ENCODE measurements at places on chromosomes 6 and 20.
A peak's percentile ranks its signal among the peaks of the same experiment; 100 is the strongest.

DNA sequence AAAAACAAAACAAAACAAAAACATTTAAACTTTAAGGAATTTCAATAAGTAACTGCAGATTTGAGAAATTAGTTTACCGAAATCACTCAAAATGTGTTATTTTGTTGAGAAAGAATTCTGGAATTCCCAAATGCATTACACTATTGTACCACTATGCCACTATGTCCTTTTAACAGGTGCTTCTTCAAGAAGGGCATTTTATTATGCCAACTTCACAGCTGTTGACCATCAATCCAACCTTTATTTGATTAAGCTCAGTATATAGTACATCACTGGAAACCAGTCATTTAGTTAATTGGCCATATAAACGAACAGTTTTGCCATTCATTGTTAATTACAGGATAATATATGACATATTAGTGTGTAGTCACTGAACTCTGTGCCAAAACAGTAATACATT is 221.7 kb downstream of the ARHGAP18 start:
- ATAC-seq: no peak

- ATAC-seq: no peak
These were observed 363.1 kb upstream of the AGPAT4 start for GRCh38 chr6:161636882-161637430.

GRCh38 chr20:49517805-49518100 is 35.3 kb upstream of the KCNB1 start:
- ATAC-seq: no peak

- ATAC-seq: no peak
These were observed 24.3 kb upstream of the CCN5 start for GRCh38 chr20:44690781-44691423.

- ATAC-seq: no peak
These were observed 325.7 kb downstream of the TBC1D32 start for GRCh38 chr6:121008553-121008952.

- ATAC-seq: no peak
These were observed 34.9 kb downstream of the NHLRC1 start for GRCh38 chr6:18087396-18088165.

- no peak for ATAC-seq
These were observed 151.2 kb downstream of the ELOVL4 start for GRCh38 chr6:79796197-79796596.

- ATAC-seq: peak; percentile 94
These were observed 322.2 kb downstream of the SOX4 start for GRCh38 chr6:21915707-21916260.

GRCh38 chr6:108831104-108831503 is 17.1 kb upstream of the ARMC2 start:
- ATAC-seq: no peak

- no peak for ATAC-seq
These were observed 180.4 kb downstream of the ZDHHC14 start for GRCh38 chr6:157561414-157561790.

Data from motor neuron (in vitro differentiated cells).